ENCODE measurements at places on chromosomes 1 and 21.
A peak's percentile ranks its signal among the peaks of the same experiment; 100 is the strongest.

DNA sequence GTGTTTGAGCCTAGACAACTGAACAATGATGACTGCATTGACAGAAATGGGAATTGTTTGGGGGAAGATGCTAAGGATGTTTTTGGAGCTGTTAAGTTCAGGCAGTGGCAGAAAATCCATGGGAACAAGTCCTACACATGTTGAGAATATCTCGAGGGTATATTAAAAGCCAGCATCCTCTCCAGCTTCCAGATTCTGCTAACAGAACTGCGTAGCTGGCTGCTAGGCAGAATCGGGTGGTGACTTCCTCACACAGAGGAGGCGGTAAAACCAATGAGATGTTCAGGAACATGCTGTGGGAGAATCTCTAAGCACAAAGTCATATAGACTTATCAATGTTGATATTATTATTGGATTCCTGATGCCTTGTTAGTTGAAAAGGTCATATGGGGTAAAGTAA lies 14.8 kb downstream of the FAM163A start:
- H3K4me3 ChIP-seq, result no peak overlapping the region
- no peak for DNase-seq
- H3K4me1 ChIP-seq, result no peaks in the 10 kb centered on the region
- H3K27ac ChIP-seq, result no peak overlapping the region

- no peak within 1 kb of the TSS for H3K27ac ChIP-seq
- no peaks in the 10 kb centered on the region for H3K36me3 ChIP-seq
- H3K27me3 ChIP-seq, result peaks cover 100% of the 10 kb centered on the region
- H3K4me3 ChIP-seq, result peak within 1 kb of the TSS; percentile 77
- peak; percentile 95 for DNase-seq
These were observed at the start of gene DMBX1 for GRCh38 chr1:46489638-46490405. DMBX1 (plus strand) TSS chr1:46489836; CDS start chr1:46507011, 17,175 bp downstream.

GRCh38 chr1:107263291-107263915 lies 122.6 kb downstream of the NTNG1 start:
- H3K4me1 ChIP-seq, result no peaks in the 10 kb centered on the region
- H3K36me3 ChIP-seq, result no peaks in the 10 kb centered on the region
- DNase-seq, result no peak
- no peaks in the 10 kb centered on the region for H3K27me3 ChIP-seq
- H3K27ac ChIP-seq, result no peak overlapping the region

DNA sequence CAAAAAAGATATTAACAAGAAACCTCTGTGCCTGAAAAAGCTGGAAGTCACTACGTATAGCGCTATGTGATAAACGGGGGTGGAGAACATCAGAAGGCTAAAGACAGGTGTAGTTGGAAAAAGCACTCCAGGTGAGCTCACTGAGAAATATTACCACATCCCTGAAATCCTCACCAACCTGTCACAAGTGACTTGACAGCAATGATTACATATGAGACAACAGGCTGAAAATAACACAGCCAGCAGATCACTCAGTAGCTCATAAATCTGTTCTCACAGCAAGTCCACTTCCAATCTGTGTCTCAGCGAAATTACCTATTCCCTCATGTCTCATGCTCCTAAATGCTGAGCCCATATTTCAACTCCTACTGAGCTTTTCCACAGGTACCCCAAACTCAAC lies 120.5 kb downstream of the UBR4 start:
- peaks cover 98% of the 10 kb centered on the region for H3K36me3 ChIP-seq
- no peak for DNase-seq
- H3K4me3 ChIP-seq, result no peak overlapping the region
- no peaks in the 10 kb centered on the region for H3K27me3 ChIP-seq
- no peaks in the 10 kb centered on the region for H3K4me1 ChIP-seq
- no peak overlapping the region for H3K27ac ChIP-seq

DNA sequence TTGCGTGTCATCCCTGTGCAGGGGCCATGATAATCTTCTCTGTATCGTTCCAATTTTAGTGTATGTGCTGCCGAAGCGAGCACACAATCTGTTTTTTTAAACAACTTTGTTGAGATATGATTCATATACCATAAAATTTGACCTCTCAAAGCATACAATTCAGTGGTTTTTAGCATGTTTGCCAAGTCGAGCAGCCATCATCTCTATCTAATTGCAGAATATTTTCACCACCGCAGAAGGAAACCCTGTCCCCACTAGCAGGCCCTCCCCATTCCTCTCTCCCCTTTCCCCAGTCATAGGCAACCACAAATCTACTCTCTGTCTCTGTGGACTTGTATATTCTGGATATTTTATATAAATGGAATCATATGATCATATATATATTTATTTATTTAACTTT lies 78.7 kb upstream of the TINAGL1 start:
- no peaks in the 10 kb centered on the region for H3K36me3 ChIP-seq
- H3K27ac ChIP-seq, result no peak overlapping the region
- no peak for DNase-seq
- no peak overlapping the region for H3K4me3 ChIP-seq

- no peaks in the 10 kb centered on the region for H3K27me3 ChIP-seq
- H3K36me3 ChIP-seq, result no peaks in the 10 kb centered on the region
- no peaks in the 10 kb centered on the region for H3K4me1 ChIP-seq
These were observed 41.5 kb upstream of the MRPS6 start for GRCh38 chr21:34031835-34032370.

GRCh38 chr1:243575070-243575469 lies 275.0 kb downstream of the AKT3 start:
- H3K4me1 ChIP-seq, result no peaks in the 10 kb centered on the region
- DNase-seq, result no peak
- no peak overlapping the region for H3K27ac ChIP-seq
- peaks cover 8% of the 10 kb centered on the region for H3K36me3 ChIP-seq

DNA sequence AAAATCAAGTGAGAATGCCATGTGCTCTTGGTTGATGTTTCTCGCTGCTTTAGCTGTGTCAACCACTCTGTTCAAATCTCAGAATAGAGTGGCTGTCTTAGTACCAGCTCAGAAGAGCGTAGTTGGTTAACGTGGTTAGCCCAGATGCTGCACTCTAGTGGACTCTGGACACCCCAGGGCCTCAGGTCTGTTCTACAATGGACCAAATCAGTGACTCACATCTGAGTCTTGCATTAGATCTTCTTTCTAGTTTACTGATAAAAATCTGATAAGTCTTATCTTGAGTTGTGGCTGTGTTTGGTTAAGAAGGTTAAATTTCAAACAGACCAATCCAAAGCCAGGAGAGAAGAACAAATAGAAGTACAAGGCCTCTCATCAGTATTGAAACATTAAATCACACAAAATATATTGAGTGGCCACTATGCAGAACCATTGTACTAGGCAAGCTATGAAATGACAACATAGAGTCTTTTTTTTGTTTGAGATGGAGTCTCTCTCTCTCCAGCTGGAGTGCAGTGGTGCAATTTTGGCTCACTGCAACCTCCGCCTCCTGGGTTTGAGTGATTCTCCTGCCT lies 104.1 kb downstream of the NR5A2 start:
- no peaks in the 10 kb centered on the region for H3K36me3 ChIP-seq
- H3K27me3 ChIP-seq, result no peaks in the 10 kb centered on the region
- no peak overlapping the region for H3K4me3 ChIP-seq
- DNase-seq, result no peak
- peaks cover 5% of the 10 kb centered on the region for H3K4me1 ChIP-seq
- no peak overlapping the region for H3K27ac ChIP-seq

GRCh38 chr1:94560333-94560732 lies 18.8 kb upstream of the F3 start:
- H3K27me3 ChIP-seq, result no peaks in the 10 kb centered on the region
- no peak overlapping the region for H3K4me3 ChIP-seq
- DNase-seq, result no peak
- H3K36me3 ChIP-seq, result no peaks in the 10 kb centered on the region
- no peak overlapping the region for H3K27ac ChIP-seq
- peaks cover 8% of the 10 kb centered on the region for H3K4me1 ChIP-seq

- H3K27ac ChIP-seq, result no peak overlapping the region
- no peaks in the 10 kb centered on the region for H3K4me1 ChIP-seq
- H3K27me3 ChIP-seq, result no peaks in the 10 kb centered on the region
- no peak for DNase-seq
- H3K36me3 ChIP-seq, result no peaks in the 10 kb centered on the region
These were observed 616.8 kb downstream of the LTN1 start for GRCh38 chr21:28375708-28376385.

DNA sequence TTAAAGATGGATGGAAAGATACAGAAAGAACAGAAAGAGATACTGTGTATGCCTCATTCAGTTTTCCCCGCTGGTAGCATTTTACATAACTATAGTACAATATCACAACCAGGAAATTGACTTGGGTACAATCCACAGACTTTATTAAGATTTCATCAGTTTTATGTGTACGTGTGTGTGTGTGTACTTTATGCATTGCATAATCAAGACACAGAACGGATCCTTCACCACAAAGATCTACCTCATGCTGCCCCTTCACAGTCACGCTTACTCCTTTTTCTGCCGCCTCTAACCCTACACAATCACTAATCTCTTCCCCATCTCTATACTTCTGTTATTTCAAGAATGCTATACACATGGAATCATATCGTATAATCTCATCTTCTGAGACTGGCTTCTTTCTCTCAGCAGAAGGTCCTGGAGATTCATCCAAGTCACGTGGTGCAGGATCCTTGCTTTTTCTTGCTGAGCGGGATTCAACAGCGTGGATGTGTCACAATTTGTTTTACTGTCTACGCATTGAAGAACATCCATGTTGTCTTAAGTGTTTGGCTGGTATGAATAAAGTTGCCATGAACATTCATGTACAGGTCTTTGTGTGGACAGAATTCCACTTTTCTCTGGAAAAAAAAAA lies 76.7 kb downstream of the SLC35F3 start:
- no peaks in the 10 kb centered on the region for H3K4me1 ChIP-seq
- no peak overlapping the region for H3K27ac ChIP-seq
- H3K27me3 ChIP-seq, result no peaks in the 10 kb centered on the region
- no peak overlapping the region for H3K4me3 ChIP-seq
- no peaks in the 10 kb centered on the region for H3K36me3 ChIP-seq

DNA sequence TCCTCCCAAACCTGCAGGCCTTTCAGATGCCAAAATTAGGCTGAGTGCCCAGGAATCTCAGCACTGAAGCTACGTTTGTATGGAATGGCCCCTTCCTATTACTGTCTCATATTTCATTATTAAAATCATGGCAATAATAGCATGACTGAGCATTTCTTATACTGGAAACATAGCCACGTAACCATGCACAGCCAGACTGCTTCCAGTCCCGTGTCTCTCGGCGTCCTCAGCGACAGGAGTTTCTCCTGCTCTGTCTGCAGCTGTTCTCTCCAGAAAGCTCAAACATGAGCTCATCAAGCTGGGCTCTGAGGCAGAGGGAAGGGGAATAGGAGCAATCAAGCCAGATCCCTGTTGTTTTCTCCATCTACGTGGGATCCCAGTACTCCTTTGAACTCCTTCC lies 104.0 kb downstream of the CDC7 start:
- no peak overlapping the region for H3K27ac ChIP-seq
- no peaks in the 10 kb centered on the region for H3K36me3 ChIP-seq
- DNase-seq, result no peak
- H3K4me1 ChIP-seq, result peaks cover 5% of the 10 kb centered on the region
- H3K4me3 ChIP-seq, result no peak overlapping the region
- no peaks in the 10 kb centered on the region for H3K27me3 ChIP-seq

GRCh38 chr1:192235127-192235526 lies 76.9 kb downstream of the RGS18 start:
- H3K4me3 ChIP-seq, result no peak overlapping the region
- no peak overlapping the region for H3K27ac ChIP-seq
- no peak for DNase-seq
- H3K4me1 ChIP-seq, result peaks cover 4% of the 10 kb centered on the region
- no peaks in the 10 kb centered on the region for H3K36me3 ChIP-seq
- no peaks in the 10 kb centered on the region for H3K27me3 ChIP-seq

GRCh38 chr1:244301595-244302130 lies 150.0 kb downstream of the ADSS2 start:
- H3K27me3 ChIP-seq, result no peaks in the 10 kb centered on the region
- no peaks in the 10 kb centered on the region for H3K36me3 ChIP-seq
- DNase-seq, result no peak
- H3K27ac ChIP-seq, result no peak overlapping the region
- H3K4me1 ChIP-seq, result no peaks in the 10 kb centered on the region

DNA sequence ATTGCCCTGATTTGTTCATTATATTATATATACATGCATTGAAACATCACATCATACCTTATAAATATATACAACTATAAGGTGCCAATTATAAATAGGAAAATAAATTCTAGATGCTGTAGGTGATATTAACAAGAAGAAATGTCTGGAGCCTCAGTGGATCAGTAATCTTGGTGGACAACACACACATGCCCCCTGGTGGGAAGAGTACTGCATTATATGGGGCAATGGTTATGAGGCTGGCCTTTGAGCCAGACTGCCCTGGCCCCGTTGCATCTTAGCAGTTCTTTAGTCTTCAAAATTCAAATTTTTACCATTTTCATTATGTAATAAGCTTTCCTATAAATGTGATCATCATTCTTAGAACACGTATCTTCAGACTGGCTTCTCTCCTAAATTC lies 335.0 kb upstream of the GREM2 start:
- H3K36me3 ChIP-seq, result no peaks in the 10 kb centered on the region
- peak; percentile 59 for DNase-seq
- H3K27me3 ChIP-seq, result no peaks in the 10 kb centered on the region
- H3K27ac ChIP-seq, result no peak overlapping the region
- H3K4me3 ChIP-seq, result no peak overlapping the region
